ENCODE measurements at places on chromosomes 3 and 15.

DNA sequence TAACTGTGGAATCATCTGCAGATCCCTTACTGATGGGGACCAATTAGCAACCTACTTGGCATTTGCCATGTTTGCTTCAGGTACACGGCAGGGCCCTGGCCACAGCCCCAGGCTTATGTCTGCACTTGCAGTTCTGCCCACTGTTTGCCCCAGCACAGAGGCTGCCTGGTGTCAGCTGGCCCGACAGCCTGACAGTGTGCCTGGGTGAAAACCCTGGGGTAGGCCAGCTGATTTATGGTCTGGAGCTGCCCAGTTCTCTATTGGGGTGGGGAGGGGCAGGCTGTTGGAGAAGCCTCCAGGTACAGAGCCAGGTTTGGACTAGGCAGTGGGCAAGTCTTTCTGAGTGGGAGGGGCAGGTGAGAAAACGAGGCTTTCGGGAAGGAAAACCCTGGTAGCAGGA, 11.2 kb upstream of the TGM5 start:
- no peak for DNase-seq

DNA sequence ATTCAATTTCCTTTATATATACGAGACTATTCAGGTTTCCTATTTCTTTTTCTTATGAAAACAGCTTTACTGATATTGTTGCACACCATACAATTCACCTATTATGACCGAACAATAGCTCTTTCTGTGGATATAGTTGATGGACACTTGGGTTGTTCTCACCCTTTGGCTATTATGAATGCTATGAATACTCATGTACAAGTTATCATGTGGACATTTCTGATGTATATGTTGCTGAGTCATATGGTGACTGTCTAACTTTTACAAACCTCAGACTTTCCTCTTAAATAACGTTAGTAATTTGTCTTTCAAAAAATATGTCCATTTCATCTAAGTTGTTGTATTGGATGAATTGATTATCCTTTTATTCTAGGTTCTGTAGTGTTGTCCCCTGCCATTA, 15.7 kb upstream of the USF3 start:
- DNase-seq: no peak

DNA sequence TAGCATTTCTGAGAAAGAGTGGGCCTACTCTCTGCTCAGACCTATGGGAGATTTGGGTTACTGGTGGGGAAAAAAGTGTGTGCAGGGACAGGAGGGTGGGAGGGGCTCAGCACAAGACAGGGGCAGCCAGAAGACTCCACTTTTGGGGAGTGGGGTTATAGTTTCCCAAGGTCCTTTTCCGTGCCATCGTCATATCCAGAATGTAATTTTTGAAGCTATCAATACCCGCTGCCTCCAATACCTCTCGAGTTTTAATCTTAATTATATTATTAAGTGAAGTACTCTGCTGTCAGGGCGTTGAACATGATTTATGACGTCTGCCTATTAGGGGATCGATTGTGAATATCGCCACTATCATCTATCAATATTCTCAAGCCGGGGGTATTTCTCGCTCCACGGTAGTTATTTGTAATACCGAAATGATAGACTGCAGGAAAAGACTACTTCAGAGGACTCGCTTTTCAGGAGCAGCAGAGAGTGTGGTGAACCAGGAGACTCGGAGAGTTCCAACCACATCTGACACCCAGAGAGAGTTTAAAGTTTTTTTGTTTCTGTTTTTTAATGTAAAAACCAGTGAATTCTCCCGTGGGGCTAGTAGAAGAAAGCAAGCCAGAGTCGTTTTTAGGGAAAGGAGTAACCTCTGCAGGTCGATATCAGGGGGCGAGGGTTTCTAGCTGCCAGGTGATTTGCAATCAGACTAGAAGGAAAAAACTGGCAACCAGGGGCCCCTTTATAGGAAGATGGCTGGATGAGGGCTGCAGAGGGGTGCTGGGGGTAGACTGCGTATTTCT, 20.6 kb downstream of the NR2F2 start:
- no peak for DNase-seq

DNA sequence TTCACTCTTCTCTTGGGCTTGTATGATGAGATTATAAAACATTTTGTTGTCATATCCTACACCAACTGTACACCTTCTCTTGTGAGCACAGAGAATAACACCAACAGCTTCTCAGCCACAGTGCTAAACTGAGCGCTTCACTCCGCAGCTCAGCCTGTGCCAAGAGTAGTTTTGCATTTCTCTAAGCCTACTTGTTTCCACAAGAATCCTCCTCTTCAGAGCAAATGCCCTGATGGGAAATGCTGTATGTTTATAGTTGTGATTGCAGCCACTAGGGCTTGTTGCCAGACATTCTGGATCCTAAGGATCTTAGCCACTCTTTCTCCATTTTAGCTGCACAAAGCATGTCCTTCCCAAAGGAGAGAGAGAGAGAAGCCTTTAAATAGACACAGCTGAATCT, 138.8 kb upstream of the PLXND1 start:
- DNase-seq: no peak

- DNase-seq: no peak
Measured at GRCh38 chr15:58380280-58380945, 51.4 kb upstream of the LIPC start.

- DNase-seq: no peak
Measured at GRCh38 chr3:42613462-42613861, 13.0 kb downstream of the NKTR start.

Data from body of pancreas (tissue), 4 donors.